H9 (cell line): ENCODE measurements at places on chromosomes 7 and 10. TPM values are rescaled to one million over a fixed set of nuclear protein-coding genes. Genes with fewer than 3 reads are reported as not detected.

HOXA9 gene
- total RNA-seq: not detected in 2 replicates

KCNMA1 gene
- 1.7 and 2.0 TPM in 2 replicates for total RNA-seq

MEOX2 gene
- total RNA-seq: not detected in 2 replicates

CLEC2L gene
- total RNA-seq: 0.55 and 0.74 TPM in 2 replicates

GIMAP6 gene
- total RNA-seq: not detected in 2 replicates

CDHR1 gene
- 6.4 and 6.6 TPM in 2 replicates for total RNA-seq

GNGT1 gene
- total RNA-seq: 0.20 and 0.44 TPM in 2 replicates

TMUB1 gene
- 45.4 and 53.6 TPM in 2 replicates for total RNA-seq

DPP6 gene
- total RNA-seq: 4.5 and 4.7 TPM in 2 replicates

HOXA3 gene
- not detected in 2 replicates for total RNA-seq

CPXM2 gene
- total RNA-seq: 1.7 and 1.9 TPM in 2 replicates

GNAT3 gene
- not detected in 2 replicates for total RNA-seq

DNA sequence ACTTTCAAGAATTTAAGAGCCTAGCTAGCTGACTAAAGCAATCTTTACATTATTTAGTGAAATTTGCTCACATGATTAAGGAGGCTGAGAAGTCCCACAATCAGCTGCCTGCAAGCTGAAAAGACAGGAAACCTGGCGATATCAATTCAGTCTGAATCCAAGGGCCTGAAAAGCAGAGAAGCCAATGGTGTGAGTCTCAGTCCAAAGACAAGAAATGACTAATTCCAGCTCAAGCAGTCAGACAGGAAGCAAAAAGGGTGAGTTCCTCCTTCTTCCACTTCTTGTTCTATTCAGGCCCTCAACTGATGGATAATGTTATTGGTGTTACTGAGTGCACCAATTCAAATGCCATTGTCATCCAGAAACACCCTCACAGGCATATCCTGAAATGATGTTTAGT lies 1231.6 kb upstream of the CELF2 start:
- no peak overlapping the region for H3K27ac ChIP-seq
- H3K27me3 ChIP-seq: no peaks in the 10 kb centered on the region
- no peaks in the 10 kb centered on the region; the same call in 1 of the 2 replicates for H3K4me1 ChIP-seq
- DNase-seq: no peak

GRCh38 chr7:123570390-123571182 lies 13.0 kb upstream of the NDUFA5 start:
- no peaks in the 10 kb centered on the region for H3K27me3 ChIP-seq
- no peak for DNase-seq
- H3K4me3 ChIP-seq: no peak overlapping the region
- H3K27ac ChIP-seq: no peak overlapping the region

DNA sequence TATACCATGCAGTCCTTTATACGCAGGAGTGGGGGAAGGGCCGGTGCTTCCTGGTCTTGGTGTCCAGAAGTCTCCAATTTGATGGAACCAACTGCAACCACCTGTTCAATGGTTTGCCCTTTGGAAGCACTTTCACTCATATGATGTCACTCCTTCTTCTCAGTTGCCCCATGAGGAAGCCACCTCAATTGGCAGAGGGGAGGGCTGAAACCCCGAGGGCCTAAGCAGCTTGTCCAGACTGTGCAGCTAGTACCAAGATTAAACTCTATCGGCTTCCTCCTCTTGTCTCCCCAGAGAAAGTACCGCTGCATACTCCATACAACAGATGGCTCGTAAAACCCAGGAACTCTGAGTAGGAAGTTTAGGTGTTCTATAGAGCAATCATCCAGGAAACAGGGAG lies 789.4 kb downstream of the TYW1 start:
- no peak overlapping the region for H3K4me3 ChIP-seq
- H3K36me3 ChIP-seq: no peaks in the 10 kb centered on the region
- no peak for DNase-seq
- H3K4me1 ChIP-seq: no peaks in the 10 kb centered on the region
- no peaks in the 10 kb centered on the region for H3K27me3 ChIP-seq
- no peak overlapping the region for H3K27ac ChIP-seq

GRCh38 chr10:70596860-70597809 lies 5.4 kb downstream of the PRF1 start:
- H3K4me1 ChIP-seq: 0 out of 2 replicates have a peak, but pooled peaks cover 4% of the 10 kb centered on the region
- H3K27me3 ChIP-seq: no peaks in the 10 kb centered on the region
- H3K36me3 ChIP-seq: no peaks in the 10 kb centered on the region
- DNase-seq: no peak

DNA sequence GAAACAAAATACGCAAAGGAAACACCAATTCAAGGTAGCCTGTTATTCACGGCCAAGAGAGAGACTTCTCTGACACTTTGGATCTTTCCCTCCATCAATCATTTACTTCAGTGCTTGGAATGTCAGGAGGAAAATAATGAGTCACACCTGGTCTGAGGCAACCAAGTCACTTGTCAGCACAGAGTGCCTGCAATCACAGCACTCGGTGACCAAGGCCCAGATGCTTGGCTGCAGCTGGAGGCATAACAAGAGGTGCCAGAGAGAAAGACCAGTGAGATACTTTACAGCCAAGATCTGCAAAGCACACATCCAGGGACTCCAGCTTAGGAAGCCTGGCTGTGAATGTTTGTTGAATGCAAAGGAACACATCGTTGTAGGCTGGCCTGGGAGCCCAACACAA lies 33.9 kb downstream of the ASB13 start:
- no peaks in the 10 kb centered on the region for H3K36me3 ChIP-seq
- H3K4me3 ChIP-seq: no peak overlapping the region
- DNase-seq: no peak
- no peak overlapping the region for H3K27ac ChIP-seq
- no peaks in the 10 kb centered on the region for H3K4me1 ChIP-seq

DNA sequence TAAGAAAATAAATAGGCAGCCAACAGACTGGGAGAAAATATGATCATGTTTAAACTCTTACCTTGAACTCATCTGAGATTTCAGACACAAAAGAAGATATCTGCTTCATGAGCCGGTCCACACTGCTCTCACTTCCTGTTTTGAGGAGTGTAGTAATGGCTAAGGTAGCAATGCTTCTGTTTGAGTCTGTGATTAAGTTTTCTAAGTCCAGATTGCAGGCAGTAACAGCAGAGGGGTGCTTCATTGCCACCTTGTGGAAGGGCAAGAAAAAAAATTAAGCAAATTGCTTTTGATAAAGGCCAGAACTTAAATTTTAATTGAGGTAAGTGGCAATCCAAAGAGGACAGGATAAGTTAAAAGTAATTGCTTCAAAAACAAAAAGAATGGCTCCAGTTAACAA lies 69.1 kb downstream of the MEST start:
- H3K4me3 ChIP-seq: no peak overlapping the region
- H3K27me3 ChIP-seq: no peaks in the 10 kb centered on the region
- no peak overlapping the region for H3K27ac ChIP-seq
- DNase-seq: no peak
- peaks cover 9% of the 10 kb centered on the region for H3K36me3 ChIP-seq

GRCh38 chr7:118085000-118085399 lies 99.0 kb upstream of the LSM8 start:
- no peaks in the 10 kb centered on the region for H3K4me1 ChIP-seq
- no peak overlapping the region for H3K4me3 ChIP-seq
- no peak overlapping the region for H3K27ac ChIP-seq
- H3K27me3 ChIP-seq: no peaks in the 10 kb centered on the region
- H3K36me3 ChIP-seq: no peaks in the 10 kb centered on the region

- H3K27me3 ChIP-seq: no peaks in the 10 kb centered on the region
- H3K27ac ChIP-seq: no peak overlapping the region
- H3K36me3 ChIP-seq: no peaks in the 10 kb centered on the region
- no peak overlapping the region for H3K4me3 ChIP-seq
- DNase-seq: no peak
- no peaks in the 10 kb centered on the region for H3K4me1 ChIP-seq
Observed at GRCh38 chr10:55146032-55146431, 345.0 kb upstream of the PCDH15 start.

- H3K27me3 ChIP-seq: no peaks in the 10 kb centered on the region
- peaks cover 5% of the 10 kb centered on the region; the same call in 1 of the 2 replicates for H3K36me3 ChIP-seq
- no peaks in the 10 kb centered on the region for H3K4me1 ChIP-seq
- H3K4me3 ChIP-seq: no peak overlapping the region
Observed at GRCh38 chr7:20395511-20395910, 64.8 kb downstream of the ITGB8 start.

GRCh38 chr7:101422356-101423195 lies 59.9 kb downstream of the COL26A1 start:
- DNase-seq: no peak
- no peak overlapping the region for H3K27ac ChIP-seq
- H3K36me3 ChIP-seq: peaks cover 19% of the 10 kb centered on the region
- no peaks in the 10 kb centered on the region for H3K27me3 ChIP-seq
- H3K4me3 ChIP-seq: no peak overlapping the region

- no peaks in the 10 kb centered on the region for H3K27me3 ChIP-seq
- peak; percentile 62 for DNase-seq
- H3K4me1 ChIP-seq: peaks cover 3% of the 10 kb centered on the region
Observed at GRCh38 chr7:102914585-102914984, 1.8 kb downstream of the LRRC17 start.

DNA sequence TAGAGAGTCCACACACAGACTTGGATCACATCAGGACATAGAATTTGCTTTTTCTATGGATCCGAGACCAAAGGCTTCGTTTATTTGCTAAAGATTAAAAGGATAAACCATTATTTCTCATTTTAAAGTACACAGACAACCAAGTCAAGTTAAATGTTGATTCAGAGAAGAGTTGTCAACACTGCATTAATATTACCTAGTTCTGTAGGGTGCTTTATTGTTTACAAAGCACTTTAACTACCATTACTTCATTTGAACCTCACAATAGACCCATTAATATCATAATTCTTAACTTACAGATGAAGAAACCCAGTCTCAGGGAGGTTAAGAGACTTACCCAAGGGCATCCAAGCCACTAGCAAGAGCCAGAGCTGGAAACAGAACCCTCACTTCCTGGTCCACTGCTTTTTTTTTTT lies 43.2 kb upstream of the GSAP start:
- H3K27ac ChIP-seq: no peak overlapping the region
- no peaks in the 10 kb centered on the region for H3K36me3 ChIP-seq
- no peak overlapping the region for H3K4me3 ChIP-seq
- H3K27me3 ChIP-seq: no peaks in the 10 kb centered on the region
- no peak for DNase-seq

GRCh38 chr7:67571026-67571545 lies 574.5 kb downstream of the TYW1 start:
- no peaks in the 10 kb centered on the region for H3K4me1 ChIP-seq
- DNase-seq: no peak
- no peak overlapping the region for H3K4me3 ChIP-seq
- no peaks in the 10 kb centered on the region for H3K27me3 ChIP-seq
- H3K36me3 ChIP-seq: peaks cover 11% of the 10 kb centered on the region

GRCh38 chr10:56728349-56728748 lies 367.3 kb upstream of the ZWINT start:
- H3K27me3 ChIP-seq: no peaks in the 10 kb centered on the region
- H3K4me1 ChIP-seq: no peaks in the 10 kb centered on the region
- no peaks in the 10 kb centered on the region; the same call in 2 of the 3 replicates for H3K36me3 ChIP-seq

DNA sequence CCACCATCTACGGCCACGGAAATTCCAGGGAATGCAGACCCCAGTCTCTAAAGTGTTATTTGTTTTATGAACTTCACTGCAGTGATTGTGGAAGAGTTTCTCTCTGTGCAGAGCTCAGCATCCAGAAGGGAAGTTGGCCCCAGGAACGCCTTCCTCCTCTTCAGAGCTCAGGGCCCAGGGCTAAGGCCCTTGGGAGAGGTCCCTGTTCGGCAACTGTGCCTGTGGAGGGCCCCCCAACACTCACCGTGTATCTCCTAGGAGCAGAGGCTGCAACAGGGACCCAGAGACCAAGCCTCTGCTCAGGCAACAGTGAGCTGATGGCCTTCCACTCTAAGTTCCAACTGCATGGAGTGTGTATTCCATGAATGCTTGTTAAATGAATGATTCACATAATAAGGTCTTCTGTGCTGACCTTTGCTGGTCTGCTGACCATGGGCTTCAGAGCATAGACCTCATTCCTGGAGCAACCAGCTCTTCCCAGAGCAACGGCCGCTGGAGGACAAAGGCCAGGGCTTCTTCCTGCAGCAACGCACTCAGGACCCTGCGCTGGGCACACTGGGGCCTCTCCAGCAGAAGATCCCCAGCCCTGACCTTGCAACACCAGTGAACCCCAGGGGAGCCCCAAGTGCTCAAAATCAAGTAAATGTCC lies 7.7 kb downstream of the DIP2C start:
- no peak for DNase-seq
- no peaks in the 10 kb centered on the region for H3K27me3 ChIP-seq
- no peaks in the 10 kb centered on the region for H3K4me1 ChIP-seq

DNA sequence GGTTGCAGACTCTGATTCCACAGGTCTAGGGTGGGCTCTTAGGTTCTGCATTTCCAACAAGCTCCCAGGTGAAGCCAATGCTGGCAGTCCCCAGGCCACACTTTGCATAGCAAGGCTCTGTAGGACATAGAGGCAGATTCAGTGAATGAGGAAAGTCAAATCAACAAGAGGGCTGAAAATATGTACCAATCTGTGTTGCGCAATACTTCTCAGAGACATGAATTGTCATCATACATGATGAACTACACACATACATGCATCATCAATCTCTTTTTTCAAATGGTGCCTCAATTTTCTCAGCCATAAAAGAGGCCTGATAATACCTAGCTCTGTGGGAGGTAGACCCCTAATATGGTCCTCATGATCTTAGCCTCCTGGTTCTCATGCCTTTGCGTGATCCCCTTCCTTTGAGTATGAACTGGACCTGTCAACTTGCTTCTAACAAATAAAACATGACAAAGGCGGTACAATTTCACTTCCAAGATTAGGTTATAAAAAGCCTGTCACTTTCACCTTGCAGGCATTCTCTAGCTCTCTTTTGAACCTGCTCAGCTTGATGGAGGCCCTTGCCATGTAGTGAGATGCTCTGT lies 49.0 kb downstream of the PIK3CG start:
- no peak for DNase-seq
- H3K4me3 ChIP-seq: no peak overlapping the region
- no peak overlapping the region for H3K27ac ChIP-seq
- H3K27me3 ChIP-seq: no peaks in the 10 kb centered on the region

DNA sequence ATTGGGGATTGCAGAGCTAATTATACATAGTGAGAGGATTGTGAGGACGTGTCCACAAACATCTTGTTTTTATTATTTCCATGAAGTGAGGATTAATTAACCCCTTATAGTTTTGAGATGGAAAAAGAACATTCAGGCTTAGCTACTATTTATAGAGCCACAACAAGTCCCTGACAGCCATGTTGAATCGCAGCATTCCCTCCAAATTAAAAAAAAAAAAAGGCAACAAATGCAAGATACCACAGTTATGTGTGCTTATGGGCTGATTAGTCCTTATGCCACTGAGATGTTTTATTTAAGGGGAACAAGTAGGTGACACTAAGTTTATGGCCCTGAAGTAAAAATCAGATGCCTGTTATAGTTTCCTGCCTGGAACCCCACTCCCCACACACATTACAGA lies 350.3 kb downstream of the GPAM start:
- no peak for DNase-seq
- peaks cover 10% of the 10 kb centered on the region; the same call in 1 of the 2 replicates for H3K4me1 ChIP-seq
- H3K27me3 ChIP-seq: no peaks in the 10 kb centered on the region
- no peaks in the 10 kb centered on the region; the same call in 1 of the 2 replicates for H3K36me3 ChIP-seq
- H3K27ac ChIP-seq: no peak overlapping the region
- no peak overlapping the region for H3K4me3 ChIP-seq

DNA sequence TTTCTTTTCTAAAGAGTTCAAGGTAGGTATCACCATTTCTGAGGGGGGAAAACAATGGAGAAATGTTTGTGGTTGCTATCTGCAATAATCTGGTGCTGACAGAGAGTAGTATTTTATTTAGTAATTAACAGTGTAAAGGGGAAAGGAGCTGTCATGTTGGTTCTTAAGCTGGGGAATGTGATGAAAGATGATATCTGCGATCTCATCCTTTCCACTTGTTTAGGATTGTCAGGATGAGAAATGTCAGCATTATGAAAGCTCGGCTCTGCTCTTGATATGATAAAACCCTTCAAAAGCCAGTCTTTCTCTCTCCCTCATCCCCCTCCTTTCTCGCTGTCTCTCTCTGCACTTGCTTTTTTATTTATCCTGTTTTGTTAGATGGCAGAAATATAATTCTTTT lies 106.1 kb downstream of the POU6F2 start:
- DNase-seq: no peak
- H3K36me3 ChIP-seq: no peaks in the 10 kb centered on the region
- H3K4me3 ChIP-seq: no peak overlapping the region
- H3K27ac ChIP-seq: no peak overlapping the region
- no peaks in the 10 kb centered on the region for H3K4me1 ChIP-seq
- H3K27me3 ChIP-seq: no peaks in the 10 kb centered on the region
